Left lobe of liver (tissue), 2 donors: ENCODE measurements at places on chromosomes 2 and 18.

DNA sequence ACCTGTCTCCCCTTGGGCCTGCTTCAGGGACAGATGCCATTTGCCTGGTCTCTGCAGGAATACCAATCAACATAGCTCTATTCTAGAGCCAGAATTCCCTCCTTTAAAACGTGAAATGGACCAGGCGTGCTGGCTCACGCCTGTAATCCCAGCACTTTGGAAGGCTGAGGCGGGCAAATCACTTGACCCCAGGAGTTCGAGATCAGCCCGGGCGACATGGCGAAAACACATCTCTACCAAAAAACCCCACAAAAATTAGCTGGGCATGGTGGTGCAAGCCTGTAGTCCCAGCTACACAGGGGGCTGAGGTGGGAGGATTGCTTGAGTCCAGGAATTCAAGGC lies 127.0 kb downstream of the PLEKHM3 start:
- DNase-seq: no peak

DNA sequence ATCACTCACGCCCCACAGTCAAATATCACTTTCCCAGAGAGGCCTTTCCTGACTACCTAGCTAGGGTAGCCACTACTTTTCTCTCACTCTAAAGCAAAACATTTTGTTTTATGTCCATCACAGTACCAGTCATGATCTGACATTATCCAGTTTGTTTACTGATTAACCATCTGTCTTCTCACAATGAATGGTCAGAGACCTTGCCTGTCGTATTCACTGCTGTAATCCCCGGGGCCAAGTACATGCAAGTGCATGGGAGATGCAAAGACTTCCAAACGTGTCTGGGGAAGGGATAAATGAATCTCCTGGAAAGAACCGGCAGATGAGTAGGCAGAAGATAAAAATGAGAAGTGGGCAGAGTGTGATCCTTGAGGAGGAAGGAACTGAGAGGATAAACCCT lies 39.7 kb downstream of the THUMPD2 start:
- no peak for DNase-seq

DNA sequence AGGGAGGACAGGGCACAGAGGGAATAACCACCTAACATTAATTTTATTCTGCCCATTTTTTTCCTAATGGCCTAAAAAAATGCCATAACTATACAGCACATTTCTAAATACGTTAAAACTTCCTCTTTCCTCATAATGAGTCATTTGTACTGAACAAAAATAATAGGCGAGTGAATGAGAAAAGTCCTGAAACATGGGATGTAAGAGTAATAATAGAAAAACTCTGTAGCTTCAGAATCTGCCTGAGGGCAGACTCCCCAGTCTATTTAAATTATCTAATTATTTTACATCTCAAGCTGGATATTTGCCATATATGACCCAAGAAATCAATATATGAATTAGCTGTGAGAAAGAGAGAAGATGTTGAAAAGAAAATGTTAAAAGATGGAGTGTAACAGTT lies 285.1 kb downstream of the TMX3 start:
- no peak for DNase-seq

DNA sequence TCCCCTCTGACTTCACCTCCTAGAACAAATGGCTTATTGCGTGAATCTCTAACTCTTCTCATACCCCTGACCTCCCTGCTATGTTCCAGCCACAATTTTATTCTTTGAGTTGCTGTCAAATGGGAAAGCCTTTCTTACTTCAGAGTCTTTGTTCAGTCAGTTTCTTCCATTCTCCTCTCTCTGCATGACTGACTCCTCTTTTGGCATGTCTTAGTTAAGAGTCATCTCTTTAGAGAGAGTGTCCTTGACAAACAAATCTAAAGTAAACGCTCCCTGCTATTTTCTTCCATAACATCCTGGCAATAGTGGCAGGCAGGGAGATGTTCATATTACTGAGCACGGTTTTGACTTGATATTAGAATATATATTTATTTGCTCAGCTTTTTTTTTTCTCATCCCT lies 170.7 kb upstream of the ERBB4 start:
- DNase-seq: no peak

DNA sequence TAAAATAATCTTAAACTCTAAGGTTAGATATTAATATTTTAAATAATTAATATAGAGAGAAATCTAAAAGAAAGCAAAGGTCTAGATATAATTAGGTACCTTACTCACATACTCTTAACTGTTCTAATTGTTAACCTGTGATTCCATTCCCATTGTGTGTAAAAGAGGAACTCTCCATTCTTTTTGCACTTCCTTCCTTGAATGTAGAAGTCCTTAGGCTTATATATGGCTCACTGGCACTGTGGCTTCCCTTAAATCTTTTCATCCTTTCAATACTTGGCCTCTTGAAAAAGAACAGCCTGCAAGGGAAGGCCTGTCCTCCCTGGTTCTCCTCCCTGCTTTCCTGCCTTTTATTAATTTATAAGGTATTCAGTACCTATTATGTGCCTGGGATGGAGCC lies 182.8 kb upstream of the FOSL2 start:
- DNase-seq: no peak

GRCh38 chr18:2303517-2304238 lies 267.6 kb downstream of the METTL4 start:
- no peak for DNase-seq
